ENCODE measurements at places on chromosomes 16 and 17.

- no peak for DNase-seq
These were observed 38.6 kb upstream of the TBX2 start for GRCh38 chr17:61361084-61361483.

DNA sequence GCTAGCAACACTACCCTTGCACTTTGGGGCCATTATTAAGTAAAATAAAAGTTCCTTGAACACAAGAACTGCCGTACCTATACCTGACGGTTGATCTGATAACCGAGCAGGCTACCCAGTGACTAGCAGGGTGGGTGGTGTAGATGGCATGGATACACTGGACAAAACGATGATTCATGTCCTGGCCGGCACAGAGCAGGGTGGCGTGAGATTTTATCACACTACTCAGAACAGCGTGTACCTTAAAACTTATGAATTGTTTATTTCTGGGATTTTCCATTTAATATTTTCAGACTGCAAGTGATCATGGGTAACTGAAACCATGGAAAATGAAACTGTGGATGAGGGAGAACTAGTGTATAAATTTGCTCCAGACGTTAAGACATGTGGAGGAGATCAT, 41.0 kb upstream of the MSI2 start:
- DNase-seq, result no peak

- no peak for DNase-seq
These were observed 134.3 kb upstream of the TNRC6C start for GRCh38 chr17:77824102-77824779.

GRCh38 chr17:35645923-35646322, 58.8 kb downstream of the AP2B1 start:
- DNase-seq, result no peak

GRCh38 chr16:89201439-89202377, 1.4 kb upstream of the SLC22A31 start:
- DNase-seq, result peak; percentile 69

GRCh38 chr17:4548061-4548461, 7.1 kb downstream of the MYBBP1A start:
- no peak for DNase-seq

GRCh38 chr17:67353929-67354574, 12.3 kb downstream of the PSMD12 start:
- peak; percentile 60 for DNase-seq

DNA sequence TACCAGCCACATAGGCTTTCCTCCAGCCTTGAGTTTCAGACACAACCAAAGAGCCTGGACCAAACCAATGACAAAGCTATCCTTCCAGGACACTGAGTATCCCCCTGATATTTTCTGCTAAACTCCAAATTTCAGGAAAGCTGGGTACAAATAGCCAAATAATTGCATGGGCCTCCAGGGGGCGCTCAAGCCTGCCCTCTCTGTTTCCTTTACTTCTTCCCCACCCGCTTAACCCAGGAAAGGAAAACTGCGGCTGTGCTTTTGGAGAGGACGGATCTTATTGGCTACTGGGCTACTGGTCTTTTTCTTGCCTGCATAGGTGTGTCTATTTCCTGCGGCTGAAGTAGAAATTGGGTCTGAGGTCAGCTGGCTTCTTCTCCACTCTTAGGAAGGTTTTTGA, 30.1 kb downstream of the GNGT2 start:
- DNase-seq, result peak; percentile 74

GRCh38 chr16:68737730-68738629, 888 bp downstream of the CDH1 start:
- no peak for DNase-seq

- peak; percentile 88 for DNase-seq
These were observed 17.2 kb upstream of the SLFN11 start for GRCh38 chr17:35390663-35391062.

GRCh38 chr16:5505091-5505887, 407.7 kb upstream of the EEF2KMT start:
- no peak for DNase-seq

GRCh38 chr17:7549401-7550055, 670 bp downstream of the TNFSF12 start:
- DNase-seq, result no peak

DNA sequence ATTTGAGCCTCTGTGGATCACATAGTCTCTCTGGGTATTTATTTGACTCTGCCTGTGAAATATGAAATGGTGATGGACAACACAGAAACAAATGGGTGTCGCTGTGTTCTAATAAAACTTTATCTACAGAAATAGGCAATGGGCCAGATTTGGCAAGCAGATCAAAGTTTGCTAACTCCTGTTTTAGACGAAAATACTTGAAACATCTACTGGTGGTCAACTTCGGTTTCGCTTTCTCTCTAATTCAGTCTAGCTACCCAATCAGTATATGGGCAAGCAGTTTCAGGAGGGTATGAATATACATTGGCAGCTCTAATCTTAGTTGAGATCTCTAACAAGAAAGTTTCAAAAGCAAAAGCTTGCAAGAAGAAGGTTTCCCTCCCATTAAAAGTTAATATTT, 60.1 kb upstream of the DYNLRB2 start:
- DNase-seq, result no peak

- no peak for DNase-seq
These were observed 62.8 kb downstream of the RABEP1 start for GRCh38 chr17:5344914-5345313.

GRCh38 chr16:68605746-68606145, 39.4 kb upstream of the CDH3 start:
- DNase-seq, result no peak

GRCh38 chr17:49987681-49988441, 7.2 kb downstream of the DLX3 start:
- DNase-seq, result no peak

GRCh38 chr17:43578699-43579565, 32.8 kb upstream of the ETV4 start:
- peak; percentile 15 for DNase-seq

DNA sequence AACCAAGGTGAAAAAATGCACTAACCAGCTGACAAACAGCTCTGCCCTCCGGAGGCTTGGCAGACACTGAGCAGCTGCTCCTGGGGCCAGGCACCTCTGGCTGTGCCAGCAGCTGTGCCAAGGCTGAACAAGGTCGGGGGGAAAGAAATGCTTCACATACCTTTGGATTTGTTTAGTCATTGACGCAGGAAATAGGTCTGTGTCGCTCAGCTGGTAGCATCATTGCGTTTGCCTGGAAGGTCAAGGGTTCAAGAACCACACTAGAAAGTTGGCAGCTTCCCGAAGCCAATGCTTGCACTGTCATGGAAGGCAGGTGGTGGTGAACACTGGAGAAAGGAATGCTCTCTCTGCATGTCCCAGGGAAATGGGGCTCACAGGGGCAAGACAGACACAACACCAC, 63.5 kb downstream of the PCTP start:
- no peak for DNase-seq

GRCh38 chr17:65254166-65254565, 117.0 kb downstream of the RGS9 start:
- DNase-seq, result no peak

DNA sequence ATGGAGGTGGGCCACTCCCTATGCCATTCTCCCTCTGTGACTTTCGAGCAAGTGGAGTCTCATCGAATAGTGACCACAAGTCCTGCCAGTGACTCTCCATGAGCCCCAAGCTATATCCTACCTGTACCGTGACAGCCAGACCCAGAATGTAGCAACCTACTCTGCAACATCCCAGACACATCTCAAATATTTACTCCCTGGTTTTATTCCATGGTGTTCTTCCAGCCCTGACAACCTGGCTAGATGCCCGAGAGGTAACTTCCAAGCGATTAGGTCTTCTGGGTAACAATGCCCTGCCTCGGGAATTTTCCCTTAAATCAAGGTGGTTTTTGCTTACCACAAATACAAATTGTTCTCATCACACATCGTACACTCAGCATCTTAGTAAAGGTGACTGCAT, 211.7 kb downstream of the ZFHX3 start:
- DNase-seq, result no peak

DNA sequence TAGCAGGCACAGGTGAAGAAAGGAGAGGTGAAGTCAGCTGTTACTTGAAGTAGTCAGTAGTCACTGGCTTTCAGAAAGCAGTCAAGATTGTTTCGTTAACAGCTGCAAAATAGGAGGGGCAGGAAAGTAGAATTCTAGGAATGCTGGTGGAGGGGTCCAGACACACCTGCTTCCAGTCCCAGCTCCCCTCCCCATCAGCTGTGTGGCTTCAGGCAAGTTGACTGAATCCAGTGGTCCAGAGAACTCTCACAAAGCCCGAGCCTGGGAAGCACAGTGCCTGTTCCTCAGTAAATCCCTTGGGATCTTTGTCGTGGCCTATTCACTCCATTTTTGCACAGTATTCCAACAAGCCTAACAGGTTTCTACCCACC, 4.6 kb upstream of the SOCS1 start:
- no peak for DNase-seq

- no peak for DNase-seq
These were observed 29.4 kb upstream of the PRKCA start for GRCh38 chr17:66272811-66273585.

DNA sequence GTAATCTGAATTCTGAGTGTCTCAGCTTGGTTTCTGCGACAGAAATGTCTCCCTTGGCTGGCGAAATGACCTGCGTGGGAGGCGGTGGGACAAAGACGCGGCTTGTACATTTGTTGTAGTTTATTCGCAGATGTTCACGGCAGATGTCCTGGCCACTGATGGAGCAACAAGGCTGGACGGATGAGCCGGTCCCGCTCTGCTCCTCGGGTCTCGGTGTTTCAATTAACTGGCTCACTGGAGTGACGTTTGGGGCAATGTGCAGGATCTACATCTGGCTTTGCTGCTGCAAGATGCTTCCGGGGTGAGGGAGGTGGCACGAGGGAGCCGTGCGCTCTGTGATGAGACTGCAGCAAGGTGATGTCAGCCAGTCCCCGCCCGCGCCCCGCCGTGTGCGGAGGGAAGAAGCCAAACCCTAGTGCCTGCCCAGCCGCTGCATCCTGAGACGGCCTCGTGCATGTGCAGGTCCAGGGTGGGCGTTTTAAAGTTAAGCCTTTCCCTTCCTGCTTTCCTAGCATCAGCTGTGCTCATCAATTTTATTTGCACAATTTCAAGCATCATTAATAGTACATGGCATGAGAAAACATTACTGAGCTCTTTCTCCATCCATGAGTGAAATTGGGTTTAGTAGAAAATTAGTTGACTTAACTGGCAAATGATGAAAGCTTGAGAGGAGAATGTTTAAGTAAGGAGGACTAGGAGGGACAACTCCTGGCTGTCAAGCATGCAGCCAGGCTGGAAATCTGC, 44.4 kb downstream of the MGAT5B start:
- no peak for DNase-seq

- DNase-seq, result peak; percentile 56
These were observed 4.6 kb downstream of the ZSCAN10 start for GRCh38 chr16:3094289-3095027.

DNA sequence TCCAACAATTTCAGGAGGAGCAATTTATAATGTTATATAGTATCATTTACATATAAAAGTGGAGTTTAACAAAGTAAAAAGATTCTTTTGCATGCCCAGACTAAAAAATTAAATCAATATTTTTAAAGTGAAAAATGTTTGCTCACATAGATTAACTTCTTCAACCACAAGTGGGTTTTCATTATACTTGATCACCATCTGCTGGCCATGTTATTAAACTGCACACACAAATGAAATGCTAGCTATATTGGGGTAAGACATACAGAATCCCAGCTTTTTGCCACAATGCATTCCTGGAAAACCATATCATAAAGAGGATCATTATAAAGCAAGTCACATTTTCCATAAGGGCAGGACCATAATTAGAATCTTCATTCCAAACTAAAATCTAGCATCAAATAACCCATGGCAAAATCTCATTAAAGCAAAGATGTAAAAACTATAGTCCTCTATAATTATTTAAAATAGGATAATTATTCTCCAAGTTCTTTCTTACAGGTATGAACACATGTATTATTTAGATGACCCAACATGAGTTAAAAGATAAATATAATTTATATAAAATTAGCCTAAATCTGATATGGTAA, 26.3 kb downstream of the CEP112 start:
- no peak for DNase-seq

GRCh38 chr17:61786088-61786487, 77.2 kb downstream of the BRIP1 start:
- DNase-seq, result no peak

- DNase-seq, result no peak
These were observed 7.0 kb downstream of the TRPV2 start for GRCh38 chr17:16422416-16422815.

DNA sequence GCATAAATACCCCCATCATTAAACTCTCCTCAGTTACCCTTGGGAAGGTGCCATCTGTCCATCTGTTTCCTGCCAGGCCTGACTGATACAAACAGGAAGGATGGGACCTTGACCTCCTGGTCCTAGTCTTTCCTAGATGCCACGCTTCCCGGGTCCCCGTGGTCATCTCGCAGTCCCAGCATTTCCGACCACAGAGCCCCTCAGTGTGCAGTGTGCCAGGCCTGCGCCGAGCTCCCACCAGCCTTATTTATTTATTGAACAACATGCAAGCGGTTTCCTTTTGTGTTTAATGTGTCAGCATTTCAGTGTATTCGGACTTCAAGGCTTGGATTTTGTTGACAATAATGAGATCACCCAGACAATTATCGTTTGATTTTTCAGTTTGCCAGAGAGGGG, 45.6 kb upstream of the NKD1 start:
- DNase-seq, result no peak

DNA sequence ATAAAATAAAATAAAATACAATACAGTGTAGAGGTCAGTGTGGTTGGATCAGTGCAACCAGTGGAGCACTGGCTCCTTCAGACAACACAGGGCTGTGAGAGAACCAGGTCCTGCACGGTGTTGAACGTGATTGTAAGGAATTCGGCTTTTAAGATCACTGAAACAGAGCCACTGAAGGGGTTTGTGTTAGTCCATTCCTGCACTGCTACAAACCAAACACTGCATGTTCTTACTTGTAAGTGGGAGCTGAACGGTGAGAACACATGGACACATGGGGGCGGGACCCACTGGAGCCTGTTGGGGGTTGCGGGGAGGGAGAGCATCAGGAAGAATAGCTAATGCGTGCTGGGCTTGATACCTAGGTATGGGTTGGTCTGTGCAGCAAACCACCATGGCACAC, 193.2 kb upstream of the AXIN2 start:
- DNase-seq, result no peak

- no peak for DNase-seq
These were observed 17.3 kb downstream of the PHLPP2 start for GRCh38 chr16:71707199-71707598.

GRCh38 chr17:71417142-71417541, 703.7 kb upstream of the SOX9 start:
- DNase-seq, result no peak

DNA sequence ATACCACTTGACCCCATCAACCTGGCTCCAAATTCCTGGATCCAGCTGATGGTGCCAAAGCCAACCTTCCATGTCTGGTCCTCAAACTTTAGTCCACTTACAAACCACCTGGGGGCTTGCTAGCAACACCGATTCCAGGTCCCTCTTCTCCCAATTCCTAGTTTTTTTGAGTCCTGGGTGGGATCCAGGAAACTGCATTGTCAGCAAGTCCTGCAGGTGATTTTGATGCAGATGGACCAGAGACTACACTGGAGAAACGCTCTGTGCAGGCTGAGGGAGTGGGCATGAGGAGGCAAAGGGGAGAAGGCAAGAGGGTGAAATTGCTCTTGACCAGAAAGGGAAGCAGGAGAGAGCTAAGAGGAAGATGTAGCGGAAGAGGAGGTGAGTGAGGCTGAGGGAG, 21.0 kb upstream of the NOS2 start:
- no peak for DNase-seq

- no peak for DNase-seq
These were observed 4.6 kb upstream of the ITGAE start for GRCh38 chr17:3805581-3805980.
